ENCODE measurements at places on chromosomes 13 and 19. TPM values are rescaled to one million over a fixed set of nuclear protein-coding genes. Genes with fewer than 3 reads are reported as not detected.

- DNase-seq, result peak; percentile 74
Observed at GRCh38 chr19:14248578-14249011, 42.6 kb upstream of the ADGRL1 start.

- DNase-seq, result no peak
Observed at GRCh38 chr13:51564252-51564651, 20.0 kb upstream of the WDFY2 start.

- DNase-seq, result no peak
Observed at GRCh38 chr13:101989798-101990350, 412.0 kb downstream of the FGF14 start.

DNA sequence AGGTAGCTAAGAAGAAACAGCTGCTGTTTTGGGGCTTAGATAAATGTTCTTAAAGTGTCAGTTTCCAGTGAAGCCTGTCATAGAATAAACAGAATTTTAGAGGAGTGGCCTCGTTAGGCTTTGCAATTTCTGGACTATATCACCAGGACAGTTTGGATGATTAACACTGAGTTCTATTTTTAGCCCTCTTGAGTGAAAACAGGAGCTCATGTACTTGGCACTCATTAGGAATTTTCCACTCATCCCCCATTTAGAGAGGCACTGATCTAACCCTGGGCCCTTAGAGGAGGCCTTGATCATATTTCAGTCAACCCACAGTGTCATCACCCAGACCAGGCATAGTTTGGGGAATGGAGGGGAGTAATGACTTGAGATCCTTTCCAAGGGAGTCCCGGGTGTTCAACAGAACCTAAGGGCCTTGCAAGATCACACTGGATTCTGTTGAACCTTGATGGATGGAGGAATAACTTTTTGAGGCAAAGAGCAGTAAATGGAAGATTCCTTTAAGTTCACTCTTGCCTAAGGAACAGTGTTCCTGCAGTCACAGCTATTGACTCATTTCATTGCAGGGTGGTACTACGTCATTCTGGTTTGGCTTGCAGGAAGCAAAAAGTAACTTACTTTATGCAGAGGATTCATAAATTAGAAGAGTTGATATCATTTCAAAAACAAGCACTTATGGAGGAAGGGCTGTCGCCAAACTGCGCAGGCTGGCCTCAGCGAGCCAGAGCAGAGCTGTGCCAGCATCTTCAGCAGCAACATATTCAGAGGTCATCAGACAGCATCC is 160.2 kb downstream of the SLC7A1 start:
- peak; percentile 88 for DNase-seq

- DNase-seq, result no peak
Observed at GRCh38 chr19:30762651-30763050, 390.5 kb downstream of the ZNF536 start.

GRCh38 chr13:83183439-83184149 is 698.7 kb downstream of the SLITRK1 start:
- no peak for DNase-seq

DNA sequence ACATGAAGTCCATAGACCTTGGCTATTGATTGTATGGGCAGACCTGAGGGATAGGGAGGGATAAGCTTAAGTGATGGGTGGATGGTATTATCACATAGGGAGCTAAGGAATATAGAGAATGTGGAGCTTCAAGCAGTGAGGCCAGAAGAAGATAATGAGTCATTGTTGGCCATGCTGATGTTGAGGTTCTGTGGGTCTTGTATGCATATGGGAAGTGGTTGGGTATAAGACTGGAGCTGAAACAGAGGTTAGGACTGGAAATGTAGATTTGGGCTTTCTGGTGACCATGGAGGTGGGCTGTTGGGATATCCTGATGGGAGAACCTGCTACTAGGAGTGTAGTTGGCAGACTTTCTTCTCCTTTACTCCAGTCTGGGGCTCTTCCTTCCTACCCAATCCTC is 73.7 kb upstream of the TSC22D1 start:
- no peak for DNase-seq

GRCh38 chr19:41570639-41571112 is 5.3 kb upstream of the CEACAM21 start:
- DNase-seq, result peak; percentile 78

DNA sequence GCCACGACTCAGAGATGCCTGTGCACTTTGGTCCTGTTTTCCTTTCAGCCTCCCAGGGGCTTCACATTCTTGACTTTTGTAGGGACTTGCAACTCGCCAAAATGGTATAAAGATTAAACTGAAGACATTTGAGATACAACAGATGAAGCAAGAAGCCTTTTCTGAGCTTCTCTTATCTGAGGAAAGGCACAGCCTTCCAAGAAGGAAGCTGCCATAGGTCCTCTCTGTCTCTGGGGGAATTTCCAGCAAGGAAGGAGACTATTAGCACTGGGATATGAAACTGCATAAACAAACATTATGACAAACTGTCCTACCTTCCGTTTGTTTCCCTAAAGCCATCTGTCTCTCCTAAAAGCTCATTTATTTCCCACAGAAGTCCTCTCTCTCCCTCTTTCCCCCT is 39.3 kb downstream of the TGDS start:
- DNase-seq, result no peak

DNA sequence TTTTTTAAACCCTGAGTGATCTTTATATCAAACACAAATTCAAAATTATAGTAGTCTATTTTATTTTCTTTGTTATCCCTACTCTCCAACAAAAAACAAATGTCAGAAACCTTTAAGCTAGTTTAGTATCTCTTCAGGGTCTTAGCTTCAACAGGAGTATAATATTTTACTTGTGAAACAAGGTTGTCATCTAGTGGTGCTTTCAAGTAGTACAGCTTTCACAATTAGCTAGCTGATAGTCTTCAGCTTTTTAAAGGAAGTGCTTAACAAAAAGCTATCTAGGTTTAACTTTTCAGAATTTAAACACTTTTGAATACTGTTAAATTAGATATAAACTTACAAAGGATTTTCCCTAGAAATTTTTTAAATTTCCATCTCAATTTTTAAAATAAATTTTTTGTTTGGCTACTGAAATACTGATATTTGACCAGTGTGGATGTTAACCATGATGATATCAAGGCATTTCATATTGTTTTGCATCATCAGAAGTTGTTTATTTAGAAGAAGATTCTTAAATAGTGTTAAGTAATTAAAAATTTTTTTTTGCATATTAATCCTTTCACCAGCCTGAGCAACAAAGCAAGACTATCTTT is 34.2 kb downstream of the TDRD3 start:
- DNase-seq, result no peak

DNA sequence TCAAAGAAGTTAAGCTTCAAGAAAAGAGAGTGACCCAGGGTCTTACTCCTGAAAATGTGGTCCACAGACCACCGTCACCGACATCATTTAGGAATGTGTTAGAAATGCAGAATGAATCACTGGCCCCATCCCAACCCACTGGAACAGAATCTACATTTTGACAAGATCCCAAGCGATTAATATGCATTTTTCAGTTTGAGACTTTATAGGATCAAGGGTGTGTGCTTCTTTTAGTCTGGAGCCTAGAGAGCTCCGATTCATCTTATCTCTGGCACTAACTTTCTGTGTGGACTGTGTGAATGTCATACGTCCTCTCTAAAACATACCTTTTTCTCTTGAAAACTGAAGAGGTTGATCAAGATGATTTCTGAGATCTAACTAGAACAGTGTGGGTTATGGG is 484.8 kb downstream of the MYO16 start:
- no peak for DNase-seq

DNA sequence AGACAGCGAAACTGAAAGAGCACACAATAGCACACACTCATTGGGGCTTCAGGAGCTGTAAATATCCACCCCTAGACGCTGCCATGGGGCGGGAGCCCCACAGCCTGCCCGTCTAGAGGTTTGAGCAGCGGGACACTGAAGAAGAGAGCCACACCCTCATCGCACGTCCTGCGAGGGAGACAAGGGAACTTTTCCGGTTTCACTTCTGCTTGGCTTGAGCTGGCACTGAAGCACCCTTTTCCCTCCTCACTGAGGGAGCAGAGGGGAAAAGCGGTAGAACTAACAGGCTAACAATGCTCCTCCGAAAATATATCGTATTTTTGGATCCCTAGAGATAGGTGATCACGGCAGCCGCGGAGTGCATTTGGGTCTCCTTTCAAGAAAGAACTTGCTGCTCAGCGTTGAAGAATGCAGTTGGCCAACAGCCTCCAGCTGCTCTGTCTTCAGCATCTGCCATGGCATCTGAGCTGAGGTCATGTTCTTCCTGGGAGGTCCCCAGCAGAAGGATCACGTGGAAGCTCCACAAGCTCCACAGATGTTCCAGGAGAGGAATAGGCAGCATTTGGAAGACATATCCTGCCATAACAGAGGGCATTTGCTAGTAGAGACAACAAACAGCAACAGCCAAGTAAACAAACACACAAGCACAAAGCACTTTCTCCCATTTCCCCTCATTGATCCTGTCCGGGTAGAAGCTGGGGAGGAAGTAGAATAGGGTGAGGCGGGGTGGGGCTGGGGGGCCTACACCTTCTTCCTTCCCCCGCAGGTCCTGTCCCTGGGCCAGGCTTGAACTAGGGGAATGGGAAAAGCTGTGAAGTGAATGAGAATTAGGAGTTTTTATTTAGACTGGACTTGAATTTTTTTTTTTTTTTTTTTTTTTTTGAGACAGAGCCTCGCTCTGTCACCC is 44.8 kb upstream of the ALOX5AP start:
- DNase-seq, result peak; percentile 90

GRCh38 chr19:1134431-1134830 is 30.6 kb downstream of the GPX4 start:
- no peak for DNase-seq

DNA sequence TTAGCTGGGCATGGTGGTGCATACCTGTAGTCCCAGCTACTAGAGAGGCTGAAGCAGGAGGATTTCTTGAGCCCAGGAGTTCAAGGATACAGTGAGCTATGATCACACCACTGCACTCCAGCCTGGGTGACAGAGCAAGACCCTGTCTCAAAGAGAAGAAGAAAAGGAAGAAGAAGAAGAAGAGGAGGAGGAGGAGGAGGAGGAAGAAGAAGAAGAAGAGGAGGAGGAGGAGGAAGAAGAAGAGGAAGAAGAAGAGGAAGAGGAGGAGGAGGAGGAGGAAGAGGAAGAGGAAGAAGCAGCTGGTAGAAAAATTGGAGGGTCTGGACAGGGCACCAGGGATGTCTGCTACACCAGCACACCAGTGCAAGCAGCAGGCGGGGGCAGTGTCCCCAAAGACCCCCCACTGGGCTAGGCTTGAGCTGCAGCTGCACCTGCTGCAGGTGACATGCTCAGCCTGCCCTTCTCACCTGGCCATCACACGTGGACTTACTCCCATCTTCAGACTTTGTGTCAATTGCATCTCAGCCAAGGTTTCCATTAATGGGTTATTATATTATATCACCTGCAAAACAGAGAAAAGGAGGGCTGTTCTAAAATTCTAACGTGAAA is 180.9 kb upstream of the ZNF507 start:
- DNase-seq, result no peak

- no peak for DNase-seq
Observed at GRCh38 chr19:47615230-47615629, 6.3 kb downstream of the BICRA start.

DNA sequence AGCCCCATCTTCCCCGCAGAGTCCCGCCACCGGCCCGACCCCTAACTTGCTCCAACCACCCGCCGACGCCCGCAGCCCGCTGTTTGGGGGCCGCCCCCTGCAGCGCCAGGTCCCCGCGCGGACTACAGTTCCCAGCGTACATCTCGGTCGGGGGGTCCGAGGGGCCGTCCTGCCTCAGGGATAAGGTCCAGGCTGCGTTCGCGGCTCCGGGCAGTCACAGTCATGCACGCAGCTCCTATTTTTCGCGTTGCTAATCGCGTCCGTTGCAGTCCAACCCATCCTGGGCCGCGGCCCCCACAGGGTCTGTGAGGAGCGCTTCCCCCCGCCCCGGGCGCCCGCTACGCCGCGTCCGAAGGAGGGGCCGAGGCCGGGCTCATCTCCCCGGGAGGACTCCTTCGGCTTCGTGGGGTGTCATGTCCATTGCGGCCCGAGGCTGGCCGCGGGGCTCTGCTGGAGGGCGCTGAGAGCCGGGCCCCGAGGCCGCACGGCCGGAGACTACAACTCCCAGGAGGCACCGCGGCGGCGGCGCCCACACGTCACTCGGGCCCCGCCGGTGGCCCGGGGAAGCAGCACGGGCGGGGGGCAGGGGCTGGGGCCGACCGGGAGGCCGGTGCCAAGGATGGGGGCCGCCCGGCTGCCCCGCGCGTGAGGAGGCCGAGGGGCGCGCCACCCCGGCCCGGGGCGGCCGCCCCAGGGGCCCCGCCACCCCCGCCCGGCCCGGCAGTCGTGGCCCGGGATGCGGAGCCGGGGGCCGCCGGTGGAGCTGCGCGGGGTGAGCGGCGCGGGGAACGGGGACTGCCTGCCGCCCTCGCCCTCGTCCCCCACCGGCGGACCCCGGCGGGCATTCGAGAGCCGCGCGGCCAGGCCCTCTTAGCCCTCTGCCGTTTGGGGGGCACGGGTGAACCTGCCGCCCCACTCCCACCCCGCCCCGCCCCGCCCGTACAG is at the start of gene MAP3K10:
TSS of gene MAP3K10 (plus strand) at position 536 of the 945 bp plus-strand sequence. CDS start 606 bp downstream, outside the sequence.
- DNase-seq, result peak; percentile 87

- DNase-seq, result no peak
Observed at GRCh38 chr13:23844132-23844531, 45.1 kb downstream of the MIPEP start.

- no peak for DNase-seq
Observed at GRCh38 chr13:48266701-48267639, 34.0 kb downstream of the ITM2B start.

- DNase-seq, result no peak
Observed at GRCh38 chr13:70792121-70792520, 683.9 kb upstream of the KLHL1 start.

DNA sequence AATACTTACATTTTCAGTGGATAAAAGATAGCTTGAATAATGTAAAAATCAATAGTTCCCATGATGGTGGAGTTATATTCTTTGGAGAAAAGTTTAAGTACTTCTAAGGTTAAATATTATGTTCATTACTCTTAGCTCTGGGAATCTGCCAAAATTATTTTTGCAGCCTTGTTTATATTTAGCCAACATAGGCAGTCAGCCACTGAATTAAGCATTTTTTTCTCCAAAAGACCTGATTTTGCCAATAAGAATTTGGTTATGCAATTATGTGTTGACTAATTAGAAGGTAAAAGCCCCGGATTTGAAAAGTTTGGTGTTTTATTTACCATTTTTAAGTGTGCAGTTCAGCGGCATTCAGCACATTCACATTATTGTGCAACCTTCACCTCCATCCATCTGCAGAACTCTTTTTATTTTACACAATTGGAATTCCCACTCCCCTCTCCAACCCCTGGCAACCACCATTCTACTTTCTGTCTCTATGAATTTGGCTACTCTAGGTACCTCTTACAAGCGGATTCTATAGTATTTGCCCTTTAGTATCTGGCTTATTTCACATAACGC is 90.1 kb upstream of the C1QTNF9B start:
- no peak for DNase-seq

GRCh38 chr13:112776354-112776753 is 86.5 kb downstream of the ATP11A start:
- DNase-seq, result no peak

- DNase-seq, result no peak
Observed at GRCh38 chr13:102405499-102406100, 3.8 kb upstream of the FGF14 start.

The FGF22 gene
- total RNA-seq, result 0.99 TPM

The KLK4 gene
- total RNA-seq, result not detected

The MATK gene
- not detected for total RNA-seq

The CAPN12 gene
- 3.0 TPM for total RNA-seq

The VN1R4 gene
- not detected for total RNA-seq

The FPR3 gene
- total RNA-seq, result 6.7 TPM

The UBAC2 gene
- 54.6 TPM for total RNA-seq

The METTL21C gene
- total RNA-seq, result not detected

The CALR3 gene
- not detected for total RNA-seq

The ZNF284 gene
- total RNA-seq, result 3.6 TPM

The CCL25 gene
- total RNA-seq, result not detected

The GJB6 gene
- not detected for total RNA-seq

The SULT2A1 gene
- not detected for total RNA-seq

The TMEM255B gene
- 11.1 TPM for total RNA-seq

The LPAR2 gene
- 0.33 TPM for total RNA-seq

All from sigmoid colon (tissue), 7 donors.